Stimulated activated memory B cell treated with anti-CD40 and anti-IgM and Interleukin-4, amounts not matched to agents 10 μg/mL and 1 μg/mL and 100 μg/mL, for 72 hours (primary cell): ENCODE measurements at places on chromosomes 12 and 14.

GRCh38 chr12:125871811-125872594 lies 806.8 kb downstream of the AACS start:
- no peak for ATAC-seq

DNA sequence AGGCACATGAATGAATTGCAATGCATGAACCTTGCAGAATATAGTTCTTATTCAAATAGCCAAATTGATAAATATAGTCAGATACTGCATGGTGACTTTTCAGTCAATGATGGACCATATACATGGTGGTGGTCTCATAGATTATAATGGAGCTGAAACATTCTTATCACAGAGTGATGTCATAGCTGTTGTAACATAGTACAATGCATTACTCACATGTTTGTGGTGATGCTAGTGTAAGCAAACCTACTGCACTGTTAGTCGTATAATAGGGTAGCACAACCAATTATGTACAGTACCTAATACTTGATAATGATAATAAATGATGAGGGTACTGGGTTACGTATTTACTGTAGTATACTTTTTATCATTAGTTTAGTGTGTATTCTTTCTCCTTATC lies 280.3 kb downstream of the BCAT1 start:
- ATAC-seq: no peak

- no peak for ATAC-seq
Measured at GRCh38 chr14:94021001-94021400, 5.1 kb upstream of the OTUB2 start.

DNA sequence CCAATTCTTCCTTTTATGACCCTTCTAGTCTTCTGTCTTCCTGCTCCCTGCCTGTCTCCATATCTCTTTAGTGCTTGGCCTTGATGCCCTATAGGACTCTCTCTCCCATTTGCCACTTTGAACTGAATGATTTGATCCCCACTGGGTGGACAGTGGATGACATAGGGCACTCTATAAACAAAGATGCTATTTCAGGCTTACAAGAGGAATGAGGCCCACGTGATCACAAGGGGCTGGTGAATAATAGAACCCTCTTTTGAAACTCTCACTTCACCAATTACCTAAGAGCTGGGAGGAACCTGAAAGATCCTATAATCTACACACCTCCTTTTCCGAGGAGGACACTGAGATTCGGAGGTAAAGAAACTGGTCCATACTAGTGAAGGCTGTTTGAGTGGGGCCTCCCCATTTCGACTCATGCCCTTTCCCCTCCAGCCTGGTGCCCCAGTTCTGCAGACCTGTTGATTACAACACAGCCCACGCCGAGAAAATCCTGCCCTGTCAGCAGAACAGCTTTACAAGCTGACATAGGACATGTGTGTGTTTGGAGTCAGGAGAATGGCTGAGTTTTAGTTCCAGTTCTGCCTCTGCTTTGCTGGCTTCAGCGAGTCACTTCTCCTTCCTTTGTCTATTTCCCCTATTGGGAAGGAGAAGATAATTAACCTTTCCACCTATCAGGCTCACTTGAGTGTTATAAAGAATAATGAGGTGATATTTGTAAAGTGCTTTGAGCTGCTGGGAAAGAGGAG lies 400.3 kb downstream of the ZFP36L1 start:
- peak; percentile 60 for ATAC-seq

- ATAC-seq: no peak
Measured at GRCh38 chr12:50302686-50303085, 19.4 kb upstream of the LIMA1 start.

DNA sequence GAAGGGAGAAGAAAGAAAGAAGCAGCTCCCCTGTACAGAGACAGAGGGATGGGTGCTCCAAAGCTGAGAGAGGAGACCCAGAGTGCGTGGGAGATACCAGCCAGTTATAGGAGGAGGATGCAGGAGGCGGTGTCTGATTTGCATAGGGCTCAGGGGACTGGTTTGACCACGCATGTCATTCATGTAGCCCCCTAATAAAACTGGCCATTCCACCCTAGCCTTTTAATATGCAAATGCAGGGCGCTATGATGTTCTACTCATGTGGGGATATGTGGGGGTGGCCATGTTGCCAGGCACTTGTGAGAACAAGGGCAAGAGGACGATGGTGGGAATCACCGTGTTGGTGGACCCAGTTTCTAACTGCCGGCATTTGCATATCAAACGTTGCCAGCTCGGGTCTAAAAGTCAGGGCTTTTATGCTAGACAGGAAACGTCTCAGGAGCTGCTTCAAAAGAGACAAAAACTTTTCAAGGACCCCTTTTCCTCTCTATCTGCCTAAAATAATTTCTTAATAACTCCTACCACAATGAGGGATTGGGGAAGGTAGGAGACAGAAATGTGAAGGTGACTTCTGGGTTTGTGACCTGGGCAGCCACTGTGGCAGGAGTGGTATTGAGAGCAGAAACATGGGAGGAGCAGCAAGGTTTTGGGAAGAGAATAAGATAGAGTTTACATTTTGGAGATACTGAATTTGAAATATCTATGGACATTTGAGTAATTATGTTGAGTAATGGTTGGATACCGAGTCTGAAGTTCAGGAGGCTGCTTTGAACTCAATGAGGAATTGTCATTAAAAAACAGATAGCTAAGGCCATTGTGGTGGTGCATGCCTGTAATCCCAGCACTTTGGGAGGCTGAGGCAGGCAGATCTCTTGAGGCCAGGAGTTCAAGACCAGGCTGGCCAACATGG lies 2.2 kb upstream of the ATXN3 start:
- ATAC-seq: no peak

DNA sequence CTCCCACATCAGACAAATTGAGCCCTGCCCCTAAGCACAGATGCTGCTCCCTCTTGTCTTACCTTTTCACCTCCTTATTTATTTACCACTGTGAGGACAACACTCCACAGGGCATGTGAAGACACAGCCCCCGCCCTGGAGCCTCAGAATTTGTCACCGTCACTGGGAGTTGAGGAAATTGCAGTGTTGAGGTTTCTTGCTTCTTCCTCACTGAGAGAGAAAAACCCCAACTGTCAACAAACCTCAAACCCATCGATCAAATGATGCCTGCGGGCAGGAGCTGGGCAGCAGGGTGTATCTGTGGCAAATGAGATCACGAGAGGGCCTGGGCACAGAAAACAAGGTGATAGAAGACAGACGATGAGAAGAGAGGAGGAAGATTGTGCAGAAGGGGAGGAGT lies 30.5 kb upstream of the PLEKHG3 start:
- ATAC-seq: peak; percentile 20

GRCh38 chr14:76023757-76024156 lies 38.2 kb downstream of the IFT43 start:
- ATAC-seq: no peak

- ATAC-seq: no peak
Measured at GRCh38 chr12:124809878-124810277, 53.8 kb downstream of the SCARB1 start.

GRCh38 chr12:575948-576614 lies 87.2 kb downstream of the NINJ2 start:
- ATAC-seq: peak; percentile 93

GRCh38 chr14:69675245-69675583 lies 63.8 kb downstream of the SUSD6 start:
- no peak for ATAC-seq

GRCh38 chr14:77023001-77023996 lies 5.2 kb downstream of the IRF2BPL start:
- no peak for ATAC-seq

DNA sequence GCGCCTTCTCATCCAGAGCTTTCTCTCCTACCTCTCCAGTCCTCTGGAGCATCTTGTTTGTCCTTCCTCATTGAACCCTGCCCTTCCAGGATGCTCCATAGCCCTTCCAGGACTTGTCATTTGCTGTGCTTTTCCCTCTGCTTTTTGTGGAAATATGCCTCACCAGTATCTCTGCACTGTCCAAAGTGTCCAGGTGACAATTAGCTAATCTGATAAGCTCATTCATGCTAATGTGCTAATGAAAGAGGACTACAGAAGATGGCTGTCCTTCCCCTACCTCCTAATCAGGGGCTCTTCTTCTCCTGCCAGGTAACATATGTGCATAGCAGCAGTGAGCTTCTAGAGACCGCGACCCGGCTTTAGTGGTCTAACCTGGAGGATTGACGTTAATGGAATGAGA lies 58.4 kb upstream of the OTX2 start:
- ATAC-seq: no peak

- ATAC-seq: no peak
Measured at GRCh38 chr12:70919176-70919575, 1.4 kb downstream of the PTPRR start.

DNA sequence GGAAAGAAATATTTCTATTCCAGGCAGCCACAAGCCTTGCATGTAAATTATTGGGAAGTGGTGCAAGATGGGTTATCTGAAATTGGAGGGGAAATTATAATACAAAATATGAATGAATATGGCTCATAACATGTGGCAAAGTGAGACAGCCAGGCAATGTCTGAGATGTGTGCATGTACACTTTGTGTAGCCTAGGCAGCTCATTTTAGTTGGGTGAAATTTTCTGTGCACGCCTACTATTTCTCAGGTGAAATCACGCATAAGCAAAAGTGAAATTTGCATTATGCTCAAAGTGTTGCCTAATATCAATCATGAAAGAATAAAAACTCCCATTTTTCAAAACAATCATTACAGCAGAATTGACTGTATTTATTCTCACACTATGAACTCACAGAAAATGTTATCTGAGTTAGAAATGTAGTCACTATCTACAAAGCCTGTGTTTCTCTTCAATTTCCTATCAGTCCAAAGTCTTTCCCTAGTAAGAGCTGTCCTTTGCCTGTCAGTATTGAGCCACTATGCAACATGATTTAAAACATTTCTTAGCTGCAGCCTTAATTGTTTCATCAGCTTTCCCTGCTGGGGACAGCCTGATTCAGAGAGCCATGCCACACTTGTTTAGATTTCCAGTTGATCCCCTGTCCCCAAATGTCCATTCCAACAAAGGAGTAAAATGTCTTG lies 80.7 kb downstream of the EPS8 start:
- no peak for ATAC-seq

DNA sequence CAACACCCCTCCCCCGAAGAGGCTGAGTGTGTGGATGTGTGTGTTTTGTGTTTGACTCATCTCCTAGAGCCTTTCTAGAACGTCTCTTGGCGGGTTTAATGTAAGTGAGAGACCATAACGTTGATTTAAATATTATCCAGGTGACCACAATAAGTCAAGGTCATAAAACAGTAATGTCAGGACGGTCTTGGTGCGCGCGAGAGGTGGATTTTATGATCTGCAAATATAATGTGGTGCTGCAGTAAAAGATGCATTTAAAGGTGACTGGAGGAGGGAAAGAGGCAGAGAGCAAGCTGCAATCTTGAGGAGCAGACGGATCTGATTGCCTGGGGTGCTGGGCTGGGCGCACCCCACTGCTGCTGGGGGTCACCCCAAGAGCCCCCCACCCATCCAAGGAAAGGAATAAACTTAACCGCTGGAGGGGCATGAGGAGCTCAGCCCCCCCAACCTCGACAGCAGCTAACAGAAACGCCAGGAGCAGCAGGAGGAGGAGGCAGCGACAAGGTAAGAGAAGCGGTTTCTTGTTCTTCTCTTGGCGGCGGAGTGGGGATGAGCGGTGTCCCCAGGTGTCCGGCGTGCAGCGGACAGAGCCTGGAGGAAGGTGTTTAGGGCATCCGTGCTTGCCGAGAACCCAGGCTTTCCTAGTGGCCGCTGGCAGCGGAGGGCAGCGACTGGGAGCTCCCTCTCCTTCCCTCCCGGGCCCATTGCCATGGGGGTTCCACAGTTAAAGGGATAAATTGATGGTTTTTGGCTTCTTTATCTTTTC lies 5.5 kb downstream of the HOXC10 start:
- ATAC-seq: no peak

- no peak for ATAC-seq
Measured at GRCh38 chr14:23602181-23603095, 23.8 kb upstream of the JPH4 start.

GRCh38 chr12:93836620-93837260 lies 159.6 kb downstream of the CRADD start:
- no peak for ATAC-seq

DNA sequence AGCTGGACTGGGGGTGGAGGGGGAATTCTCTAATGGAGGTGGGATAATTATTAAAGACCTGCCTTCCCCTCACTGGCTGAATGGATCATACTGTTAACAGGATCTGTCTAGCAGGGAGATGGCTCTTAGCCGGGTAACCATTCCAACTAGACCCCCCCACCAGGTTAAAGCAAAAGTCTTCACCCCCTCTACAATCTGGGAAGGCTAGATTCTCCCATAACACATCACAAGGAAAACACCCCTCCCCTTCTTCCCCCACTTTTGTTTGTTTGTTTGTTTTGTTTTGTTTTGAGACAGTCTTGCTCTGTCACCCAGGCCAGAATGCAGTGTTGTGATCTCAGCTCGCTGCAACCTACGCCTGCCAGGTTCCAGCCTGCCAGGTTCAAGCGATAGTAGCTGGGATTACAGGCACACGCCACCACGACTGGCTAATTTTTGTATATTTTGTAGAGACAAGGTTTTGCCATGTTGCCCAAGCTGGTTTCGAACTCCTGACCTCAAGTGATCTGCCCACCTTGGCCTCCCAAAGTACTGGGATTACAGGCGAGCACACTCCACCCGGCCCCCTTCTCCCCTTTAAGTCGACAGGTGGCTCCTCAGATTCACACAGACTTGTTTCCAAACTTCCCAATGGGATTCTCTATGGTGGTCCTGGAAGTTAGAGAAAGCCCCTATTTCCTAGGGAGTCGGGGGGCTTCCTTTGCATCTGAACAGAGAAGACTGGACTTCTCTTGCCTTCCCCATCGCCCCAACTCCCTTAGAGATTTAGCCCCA lies 3.5 kb upstream of the BAZ2A start:
- no peak for ATAC-seq

DNA sequence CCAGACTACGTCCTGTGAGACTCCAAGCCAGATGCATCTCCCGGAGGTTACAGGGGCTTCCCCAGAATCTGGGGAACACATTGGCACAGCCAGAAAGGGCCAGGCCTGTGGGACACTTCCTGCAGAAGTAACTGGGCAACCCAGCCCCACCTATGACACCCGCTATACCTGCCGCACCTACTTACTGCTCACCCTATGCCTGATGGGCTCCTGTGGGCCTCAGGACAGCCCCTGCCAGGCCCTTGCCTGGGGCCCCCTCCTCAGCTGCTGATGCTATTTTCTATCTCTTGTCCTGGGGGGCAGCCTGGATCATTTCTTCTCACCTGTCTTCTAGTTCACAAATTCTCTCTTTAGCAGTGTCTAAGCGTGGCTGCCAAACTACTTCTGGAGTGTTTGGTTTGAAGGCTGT lies 28.7 kb downstream of the JAG2 start:
- ATAC-seq: no peak

DNA sequence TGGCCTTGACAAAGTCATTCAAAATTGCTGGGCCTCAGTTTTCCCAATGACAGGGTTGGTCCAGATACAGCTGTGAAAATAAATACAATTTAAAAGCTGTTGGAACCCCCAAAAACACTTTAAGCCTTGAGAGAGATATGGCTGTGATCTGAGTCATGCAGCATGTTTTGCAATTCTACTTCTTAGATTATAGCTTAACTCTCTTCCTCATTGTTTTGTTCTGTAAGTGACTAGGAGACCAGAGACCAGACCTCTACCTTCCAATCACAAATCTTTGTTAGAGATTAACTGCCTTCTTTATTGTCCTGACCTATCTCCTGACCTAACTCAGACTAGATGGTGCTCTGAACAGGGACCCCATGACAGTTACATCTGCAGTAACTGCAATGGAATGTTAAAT lies 198.1 kb downstream of the STXBP6 start:
- no peak for ATAC-seq

GRCh38 chr14:34857689-34858449 lies 17.3 kb downstream of the BAZ1A start:
- peak; percentile 57 for ATAC-seq

GRCh38 chr14:59130462-59130861 lies 58.0 kb upstream of the DAAM1 start:
- no peak for ATAC-seq

- ATAC-seq: no peak
Measured at GRCh38 chr14:21714318-21714929, 40.8 kb upstream of the OR4E1 start.
